ENCODE measurements at places on chromosomes 2 and 18.

- DNase-seq, result no peak
Measured at GRCh38 chr2:207258263-207258991, 92.7 kb upstream of the KLF7 start.

DNA sequence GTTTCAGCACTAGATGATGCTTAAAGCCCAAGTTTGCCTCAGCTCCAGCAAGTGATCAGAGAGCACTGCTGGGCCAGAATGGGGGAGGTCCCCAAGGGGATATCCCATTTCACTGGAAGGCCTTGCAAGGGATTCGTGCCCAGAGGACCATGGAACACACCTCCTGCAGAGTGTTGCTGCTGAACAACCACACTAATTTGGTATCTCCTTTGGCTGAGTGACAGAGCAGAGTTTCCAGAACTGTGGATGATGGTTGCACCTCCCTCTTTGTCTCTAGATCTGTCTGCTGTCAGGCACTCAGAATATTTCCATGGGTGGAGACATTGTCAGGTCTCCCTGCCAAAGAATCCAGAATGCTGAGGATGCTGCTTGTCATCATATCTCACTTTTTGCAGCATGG is 484.8 kb upstream of the NETO1 start:
- DNase-seq, result no peak

DNA sequence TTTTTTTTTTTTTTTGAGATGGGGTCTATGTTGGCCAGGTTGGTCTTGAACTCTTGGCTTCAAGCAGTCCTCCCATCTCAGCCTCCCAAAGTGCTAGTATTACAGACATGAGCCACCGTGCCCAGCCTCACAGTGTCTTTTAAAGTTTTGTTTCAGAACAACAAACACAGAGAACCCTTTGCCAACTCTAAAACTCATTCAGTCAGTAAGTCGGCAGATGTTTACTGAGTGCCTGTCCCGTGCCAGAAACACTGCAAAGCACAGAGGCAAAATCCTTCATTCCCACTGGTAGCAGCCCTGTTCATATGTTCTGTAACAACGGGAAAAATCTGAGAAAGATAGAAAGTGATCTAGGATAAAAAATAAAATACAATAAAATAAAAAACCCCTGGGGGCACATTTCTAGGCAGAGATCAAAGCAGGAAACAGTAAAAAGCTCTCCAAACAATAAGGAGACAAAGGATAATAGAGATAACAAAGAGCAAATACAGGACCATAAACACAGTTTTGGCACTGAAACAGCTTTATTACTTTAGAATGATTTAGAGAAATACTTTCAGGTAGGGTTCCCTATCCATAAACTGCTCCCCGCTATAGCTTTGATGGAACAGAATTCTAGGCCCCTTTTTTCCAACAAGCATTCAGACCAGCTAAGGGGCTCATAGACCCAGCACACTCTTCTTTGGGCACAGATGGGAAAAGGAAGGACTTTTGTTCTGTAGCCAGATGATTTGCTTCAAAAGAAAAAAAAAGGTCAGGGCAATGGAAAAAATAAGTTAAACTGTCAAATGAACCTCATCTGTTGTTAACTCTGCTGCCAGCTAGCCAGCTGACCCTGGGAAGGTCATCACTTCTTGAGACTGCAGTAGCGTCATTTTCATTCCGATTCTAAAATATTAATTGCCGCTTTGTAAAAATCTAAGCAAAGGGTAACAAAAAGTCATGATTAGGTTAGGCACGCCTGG is 212.3 kb downstream of the CDH20 start:
- no peak for DNase-seq

DNA sequence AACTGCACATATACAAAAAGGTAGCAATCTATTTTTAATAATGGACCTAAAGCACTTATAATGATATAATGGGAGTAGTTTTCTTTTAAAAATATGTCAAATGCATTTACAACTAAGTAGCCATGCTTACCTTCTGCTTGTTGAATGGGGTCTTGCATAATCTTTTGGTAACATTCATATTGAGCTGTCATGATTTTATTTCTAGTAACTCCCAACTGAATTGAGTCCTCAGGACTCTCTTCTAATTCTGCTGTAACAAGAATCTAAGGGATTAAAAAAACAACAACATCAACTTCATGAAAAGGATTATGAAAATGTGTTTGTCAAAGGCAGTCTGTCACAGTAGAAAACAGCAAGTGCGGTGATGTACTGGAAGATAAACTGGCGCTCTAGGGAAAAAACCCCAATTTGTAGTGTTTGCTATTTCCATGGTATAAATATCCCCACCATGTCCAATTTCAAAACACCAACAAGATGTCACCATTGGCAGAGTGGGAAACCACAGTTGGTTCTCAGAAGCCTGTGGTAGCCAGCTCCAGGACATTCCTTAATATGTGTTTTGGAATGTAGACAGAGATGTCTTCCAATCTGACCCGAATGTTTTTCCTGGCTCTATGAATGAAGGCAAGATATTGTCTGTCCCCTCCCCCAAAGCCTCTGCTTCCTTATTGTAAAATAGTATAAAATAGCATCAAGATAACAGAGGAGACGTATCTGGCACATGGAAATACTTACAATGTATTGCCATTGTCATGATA is 64.8 kb downstream of the CALCRL start:
- DNase-seq, result no peak

DNA sequence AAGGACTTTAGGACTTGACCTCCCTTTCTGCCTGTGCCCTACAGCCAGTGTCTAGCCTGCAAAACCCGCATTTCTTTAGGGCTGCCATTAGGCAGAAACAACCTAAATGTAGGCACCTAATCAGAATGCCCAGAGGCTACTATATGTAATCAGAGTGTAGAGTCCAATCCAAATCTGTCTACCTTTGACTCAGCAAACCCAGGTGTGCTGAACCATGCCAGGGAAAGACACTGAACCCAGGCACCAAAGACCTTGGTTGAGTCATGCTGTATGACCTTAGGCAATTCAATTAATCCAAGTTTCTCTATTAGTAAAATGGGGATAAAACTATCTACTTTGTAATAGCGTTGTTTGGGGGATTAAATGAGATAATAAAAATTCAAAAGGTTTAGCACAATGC is 20.7 kb downstream of the CAPN14 start:
- DNase-seq, result no peak

GRCh38 chr2:6820903-6821584 is 44.7 kb downstream of the CMPK2 start:
- no peak for DNase-seq

- DNase-seq, result no peak
Measured at GRCh38 chr2:15096873-15097272, 464.3 kb downstream of the NBAS start.

GRCh38 chr18:9380101-9380500 is 45.5 kb downstream of the TWSG1 start:
- no peak for DNase-seq

GRCh38 chr2:25606892-25607291 is 66.5 kb downstream of the DTNB start:
- DNase-seq, result no peak
